Posterior cingulate gyrus (tissue), 11 donors: ENCODE measurements at places on chromosomes 5 and 9.

- DNase-seq, result no peak
Observed at GRCh38 chr9:17272536-17272935, 137.7 kb downstream of the CNTLN start.

DNA sequence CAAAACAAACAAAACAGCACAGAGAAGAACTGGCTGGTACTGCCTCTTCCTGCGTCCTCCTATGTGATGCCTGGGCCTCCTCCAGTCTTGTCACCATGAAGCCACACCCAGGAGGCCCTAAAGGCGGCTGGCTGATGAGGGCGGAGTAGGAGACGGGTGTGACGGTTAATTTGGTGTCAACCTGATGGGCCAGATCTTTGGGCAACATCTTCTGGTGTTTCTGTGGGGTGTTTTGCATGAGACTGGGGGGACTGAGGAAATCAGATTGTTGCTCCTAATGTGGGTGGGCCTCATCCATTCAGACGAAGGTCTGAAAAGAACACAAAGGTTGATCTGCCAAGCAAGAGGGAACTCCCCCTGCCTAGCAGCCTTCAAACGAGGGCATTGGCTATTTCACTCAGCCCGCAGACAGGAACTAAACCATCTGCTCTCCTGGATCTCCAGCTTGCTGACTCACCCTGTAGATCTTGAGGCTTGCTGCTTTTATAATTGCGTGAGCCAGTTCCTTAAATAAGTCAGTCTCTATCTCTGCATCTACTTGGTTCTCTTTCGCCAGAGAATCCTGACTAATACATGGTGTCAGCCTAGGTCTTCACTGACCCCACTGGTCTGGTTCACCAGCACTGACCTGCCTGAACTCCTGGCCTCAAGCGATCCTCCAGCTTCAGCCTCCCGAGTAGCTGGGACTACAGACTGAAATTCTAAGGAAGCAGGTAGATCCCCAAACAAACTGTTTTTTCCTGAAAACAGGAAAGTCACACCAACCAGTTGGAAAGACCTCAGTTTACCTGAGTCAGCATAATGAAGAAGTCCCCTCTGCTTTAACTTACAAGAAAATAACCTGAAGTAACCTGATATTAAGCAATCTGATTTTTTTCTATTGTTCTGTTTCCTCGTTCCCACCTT is 12.8 kb upstream of the ZFP62 start:
- no peak for DNase-seq

DNA sequence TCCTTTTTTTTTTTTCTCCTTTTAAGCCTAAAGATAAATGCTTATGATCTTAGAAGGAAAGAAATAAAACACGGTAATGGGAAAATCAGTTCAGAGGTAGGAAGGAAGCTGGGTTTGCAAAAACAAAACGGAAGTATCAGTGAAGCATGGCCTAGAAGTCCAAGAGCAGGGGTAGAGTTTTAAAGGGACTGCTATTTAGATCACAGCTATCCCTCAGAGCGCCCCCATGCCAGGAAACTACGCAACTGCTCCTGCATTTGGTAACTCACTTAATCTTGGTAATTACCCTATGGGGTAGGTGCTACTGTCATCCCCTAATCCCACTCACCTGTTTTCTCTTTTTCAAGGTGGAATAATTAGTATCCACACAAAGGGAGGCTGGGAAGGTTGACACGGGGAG is 16.0 kb downstream of the TLE1 start:
- DNase-seq, result no peak

- DNase-seq, result no peak
Observed at GRCh38 chr5:161261668-161262323, 284.7 kb downstream of the GABRB2 start.

DNA sequence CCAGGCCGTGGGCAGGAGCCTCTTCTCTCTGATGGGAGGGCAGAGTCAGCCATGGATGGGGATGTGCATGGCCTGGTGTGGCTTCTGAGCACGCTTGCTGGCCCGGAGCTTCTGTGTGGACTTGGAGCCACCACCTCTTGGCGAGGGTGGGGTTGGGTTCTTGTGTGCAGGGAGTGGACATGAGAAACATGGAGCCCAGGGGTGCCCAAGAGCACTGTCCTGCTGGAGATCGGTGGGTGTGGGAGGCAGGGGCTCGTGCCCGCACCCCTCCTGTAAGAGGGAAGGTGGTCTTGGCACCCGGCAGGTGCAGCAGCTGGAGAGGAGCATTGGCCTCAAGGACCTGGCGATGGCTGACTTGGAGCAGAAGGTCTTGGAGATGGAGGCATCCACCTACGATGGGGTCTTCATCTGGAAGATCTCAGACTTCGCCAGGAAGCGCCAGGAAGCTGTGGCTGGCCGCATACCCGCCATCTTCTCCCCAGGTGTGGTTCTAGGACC is 23.8 kb downstream of the FBXW5 start:
- no peak for DNase-seq

DNA sequence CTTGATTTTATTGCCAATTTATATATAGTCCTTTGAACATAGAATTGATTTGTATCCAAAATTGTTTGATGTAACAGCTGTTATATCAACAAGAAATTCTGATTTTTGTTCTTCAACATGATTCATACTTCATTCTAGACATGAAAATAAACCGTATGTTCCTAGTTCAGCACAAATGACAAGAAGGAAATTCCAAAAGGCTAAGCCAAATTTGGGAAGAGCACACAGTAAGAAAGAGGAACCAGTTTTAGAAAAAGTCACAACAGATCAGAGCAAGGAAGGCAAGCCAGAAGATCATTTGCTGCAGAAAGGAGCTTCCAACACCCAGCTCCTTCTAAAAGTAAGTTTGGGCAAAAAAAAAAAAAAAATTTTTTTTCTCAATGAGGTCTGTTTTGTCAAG is 65.0 kb upstream of the MCCC2 start:
- DNase-seq, result no peak

GRCh38 chr9:86674487-86674886 is 272.8 kb downstream of the GAS1 start:
- DNase-seq, result no peak

GRCh38 chr5:149936700-149937091 is 7.9 kb downstream of the PDE6A start:
- DNase-seq, result no peak

DNA sequence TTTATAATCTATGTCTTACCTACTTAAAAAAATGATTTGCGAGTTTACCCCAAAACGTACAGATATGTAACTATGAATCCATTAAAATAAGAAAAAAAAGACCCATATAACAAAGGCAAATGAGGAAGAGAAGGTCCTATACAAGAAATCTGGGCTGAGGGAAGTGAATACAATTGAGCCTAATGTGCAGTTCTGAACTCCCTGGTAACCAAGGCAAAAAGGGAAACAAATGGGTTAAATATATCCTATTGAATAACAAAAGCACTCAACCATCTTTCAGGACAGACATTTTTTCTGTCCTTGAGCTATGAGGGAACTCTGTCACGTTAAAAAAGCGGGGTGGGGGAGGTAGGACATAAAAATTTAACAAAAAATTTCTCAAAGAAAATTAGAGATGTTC is 78.6 kb downstream of the PTPN3 start:
- no peak for DNase-seq

- DNase-seq, result no peak
Observed at GRCh38 chr5:14948383-14948782, 76.8 kb upstream of the ANKH start.

DNA sequence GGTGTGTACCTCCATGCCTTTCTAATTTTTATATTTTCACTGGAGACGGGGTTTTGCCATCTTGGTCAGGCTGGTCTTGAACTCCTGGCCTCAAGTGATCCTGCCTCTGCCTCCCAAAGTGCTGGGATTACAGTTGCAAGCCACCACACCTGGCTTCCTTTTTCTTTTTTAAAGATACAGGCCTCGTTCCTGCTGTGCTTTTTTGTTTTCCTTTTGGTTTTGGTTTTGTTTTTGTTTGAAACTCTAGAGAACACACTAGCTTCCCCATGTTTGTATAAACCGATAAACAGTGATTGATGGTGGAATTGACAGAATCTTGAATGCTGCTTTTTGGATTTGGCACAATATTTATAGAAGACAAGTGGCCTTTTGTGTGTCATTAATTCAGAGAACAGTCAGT is 1603.4 kb downstream of the MAT2B start:
- DNase-seq, result no peak

DNA sequence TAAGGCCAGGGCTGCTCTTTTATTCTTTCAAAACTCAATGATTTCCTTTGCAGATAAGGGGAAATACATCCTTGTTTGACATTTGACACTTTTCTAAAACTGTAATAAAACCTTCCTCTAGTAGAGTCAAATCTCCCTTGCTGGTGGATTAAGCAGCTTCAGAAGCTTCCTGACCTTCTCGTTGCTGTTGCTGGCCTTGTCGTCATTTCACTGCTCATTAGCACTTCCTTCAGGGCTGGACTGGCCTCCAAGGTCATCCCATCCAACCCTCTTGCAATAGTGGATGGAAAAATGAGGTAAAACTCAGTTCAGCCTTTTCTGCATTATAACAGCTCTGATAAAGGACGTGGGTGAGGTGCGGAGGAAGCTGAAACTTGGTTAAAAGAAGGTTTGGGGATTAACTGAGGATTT is 1.1 kb upstream of the ADAMTSL1 start:
- DNase-seq, result no peak

GRCh38 chr9:116656501-116656971 is 30.6 kb upstream of the TRIM32 start:
- peak; percentile 74 for DNase-seq

GRCh38 chr9:34475097-34475496 is 16.5 kb downstream of the DNAI1 start:
- no peak for DNase-seq

DNA sequence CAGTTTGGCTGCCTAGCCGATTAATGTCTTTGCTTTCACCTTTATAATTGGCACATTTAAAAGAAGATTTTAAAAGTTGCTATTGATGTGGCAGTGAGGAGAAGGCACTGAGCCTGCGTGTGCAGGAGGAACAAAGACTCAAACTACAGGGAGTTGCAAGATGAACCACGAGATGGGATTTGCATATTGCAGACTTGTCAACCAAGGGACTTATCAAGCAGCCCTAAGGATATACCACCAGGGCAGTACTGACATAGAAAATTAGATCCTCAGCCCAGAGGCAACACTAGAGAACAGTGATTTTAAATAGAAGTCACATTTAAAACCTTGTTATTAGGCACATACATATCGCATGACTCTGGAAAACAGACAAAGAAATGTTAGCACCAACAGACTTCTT is 342.6 kb downstream of the GLIS3 start:
- DNase-seq, result no peak
